ENCODE measurements at places on chromosomes 16 and 17.

DNA sequence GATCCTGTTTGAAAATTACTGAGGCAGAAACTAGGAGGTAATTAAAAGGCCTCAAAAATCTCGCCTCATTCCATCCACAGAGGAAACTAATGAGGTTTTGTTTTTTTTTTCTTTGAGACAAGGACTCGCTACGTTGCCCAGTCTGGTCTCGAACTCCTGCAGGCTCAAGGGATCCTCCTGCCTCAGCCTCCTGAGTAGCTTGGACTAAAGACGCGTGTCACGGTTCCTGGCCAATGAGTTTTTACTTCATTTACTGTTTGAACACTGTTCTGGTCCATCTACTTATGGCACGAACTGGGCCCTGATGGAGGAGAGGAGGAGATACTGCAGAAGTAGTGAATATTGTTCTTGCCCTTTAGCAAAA lies 600 bp upstream of the BLTP2 start:
- DNase-seq, result no peak

GRCh38 chr17:15124746-15125145 lies 140.4 kb downstream of the PMP22 start:
- no peak for DNase-seq

DNA sequence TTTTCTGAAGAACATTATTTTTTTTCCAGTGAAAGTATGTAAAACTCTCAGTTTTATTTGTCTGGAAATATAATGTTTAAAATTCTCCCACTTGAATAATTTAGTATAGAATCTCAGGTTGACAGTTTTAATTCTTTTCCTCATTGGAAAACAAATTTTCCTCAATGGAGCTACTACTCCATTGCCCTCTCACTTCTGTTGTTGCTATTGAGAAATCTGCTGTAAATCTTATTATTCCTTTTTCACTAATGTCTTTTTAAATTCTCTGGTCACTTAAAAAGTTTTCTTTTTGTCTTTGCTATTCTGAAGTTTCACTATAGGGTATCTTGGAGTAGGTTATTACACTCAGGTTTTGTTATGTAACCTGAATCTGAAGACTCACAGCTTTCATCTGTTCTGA lies 216.1 kb upstream of the PMFBP1 start:
- no peak for DNase-seq

- DNase-seq, result no peak
Measured at GRCh38 chr17:44904001-44904984, 5.0 kb upstream of the EFTUD2 start.

GRCh38 chr17:58409432-58409831 lies 7.9 kb downstream of the RNF43 start:
- DNase-seq, result no peak

DNA sequence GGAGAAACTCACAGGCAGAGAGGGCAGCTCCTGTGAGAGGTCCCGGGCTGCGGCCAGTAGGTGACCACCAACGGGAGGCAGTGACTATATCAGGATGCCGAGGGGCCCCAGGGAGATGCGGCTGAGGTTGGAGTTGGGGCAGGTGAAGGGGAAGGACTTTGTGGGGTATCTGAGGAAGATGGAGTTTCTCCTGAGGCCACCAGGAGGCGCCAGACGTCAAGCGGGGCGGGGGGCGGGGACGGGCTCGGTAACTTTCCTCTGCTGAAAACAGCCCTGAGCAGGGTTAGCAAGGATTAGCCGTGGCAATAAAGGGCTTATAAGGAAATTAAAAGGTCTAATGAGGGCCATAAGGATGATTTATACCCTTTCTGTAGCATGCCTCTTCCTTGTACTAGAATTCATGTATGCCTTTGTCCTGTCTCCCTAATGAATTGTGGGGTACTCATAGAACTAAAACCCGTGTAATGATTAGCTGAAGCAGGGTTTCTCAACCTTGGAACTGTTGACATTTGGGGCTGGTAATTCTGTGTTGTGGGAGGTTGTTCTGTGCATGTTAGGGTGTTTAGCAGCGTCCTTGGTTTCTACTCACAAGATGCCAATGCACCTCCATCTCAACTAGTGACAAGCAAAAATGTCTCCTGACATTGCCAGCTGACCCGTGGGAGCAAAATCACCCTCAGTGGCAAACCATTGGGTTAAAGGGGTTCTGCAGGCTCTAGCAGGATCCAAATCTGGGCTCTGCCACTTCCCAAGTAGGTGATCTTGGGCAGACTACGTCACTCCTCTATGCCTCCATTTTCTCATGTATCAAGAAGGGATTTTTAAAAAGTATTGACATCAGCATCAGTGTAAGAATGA lies 74.8 kb upstream of the GRIN2A start:
- peak; percentile 66 for DNase-seq

DNA sequence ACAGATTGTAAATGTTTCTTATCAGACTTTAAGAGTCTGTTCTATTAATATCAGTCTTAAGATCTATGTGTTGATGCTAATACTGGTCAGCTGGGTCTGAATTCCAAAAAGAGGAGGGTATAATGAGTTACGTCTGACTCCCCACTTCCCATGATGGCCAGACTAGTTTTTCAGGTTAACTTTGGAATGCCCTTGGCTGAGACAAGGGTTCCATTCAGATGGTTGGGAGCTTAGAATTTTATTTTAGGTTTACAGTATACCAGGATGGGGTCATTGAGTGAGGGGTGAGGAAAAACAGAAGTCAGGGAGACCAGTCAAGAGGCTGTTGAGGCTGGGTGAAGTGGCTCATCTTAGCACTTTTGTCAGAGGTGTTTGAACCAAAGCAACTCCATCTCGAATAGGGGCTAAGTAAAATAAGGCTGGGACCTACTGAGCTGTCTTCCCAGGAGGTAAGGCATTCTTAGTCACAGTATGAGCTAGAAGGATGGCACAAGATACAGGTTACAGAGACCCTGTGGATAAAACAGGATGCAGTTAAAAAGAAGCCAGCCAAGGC lies 2.9 kb upstream of the TMEM231 start:
- no peak for DNase-seq

GRCh38 chr17:6303664-6304063 lies 131.3 kb downstream of the AIPL1 start:
- peak; percentile 45 for DNase-seq

All from activated CD4-positive, alpha-beta T cell treated with anti-CD3 and anti-CD28 coated beads for 36 hours (primary cell).